ENCODE measurements at places on chromosomes 2 and 18. TPM values are rescaled to one million over a fixed set of nuclear protein-coding genes. Genes with fewer than 3 reads are reported as not detected.

DNA sequence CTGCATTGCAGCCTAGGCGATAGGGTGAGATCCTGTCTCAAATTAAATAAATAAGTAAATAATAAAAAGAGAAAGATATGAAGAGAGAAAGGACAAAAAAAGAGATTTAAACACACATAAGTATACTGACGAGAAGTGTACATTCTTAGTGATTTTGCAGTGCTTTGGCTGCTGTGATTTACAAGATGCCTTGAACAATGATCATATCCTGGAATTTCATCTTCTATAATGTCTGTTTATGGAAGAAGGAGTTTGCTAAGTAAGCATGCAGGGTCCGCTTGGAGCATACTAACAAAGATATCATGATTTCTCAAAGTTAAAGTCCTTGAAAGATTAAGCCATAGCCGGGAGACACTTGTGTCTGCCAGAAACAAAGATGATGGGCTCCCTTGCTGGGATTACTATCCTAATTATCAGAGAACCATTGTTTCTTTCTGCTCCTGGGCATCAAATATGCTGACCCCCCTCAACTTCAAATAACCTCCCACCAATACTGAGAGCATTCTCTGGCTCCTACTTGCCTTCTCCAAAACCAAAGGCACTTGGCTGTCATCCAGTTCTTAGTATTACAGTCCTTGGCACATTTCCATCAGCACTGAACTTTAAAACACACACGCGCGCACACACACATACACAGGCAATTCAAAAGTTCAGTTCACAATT is 47.5 kb upstream of the STAM2 start:
- peak; percentile 31 for DNase-seq

The DDX18 gene
- total RNA-seq, result 27.4 TPM

The HOXD8 gene
- 3.4 TPM for total RNA-seq

The UGT1A5 gene
- not detected for total RNA-seq

All from psoas muscle (tissue), 8 donors.